ENCODE measurements at places on chromosomes 11 and 22. TPM values are rescaled to one million over a fixed set of nuclear protein-coding genes. Genes with fewer than 3 reads are reported as not detected.

Gene NUDT8
- 18.3 TPM for total RNA-seq

Gene MS4A3
- not detected for total RNA-seq

Gene RAB6A
- 133 TPM for total RNA-seq

Gene SLC22A8
- total RNA-seq: not detected

Gene ANGPTL5
- total RNA-seq: not detected

Gene APOL5
- not detected for total RNA-seq

Gene C22orf31
- total RNA-seq: not detected

Gene YAP1
- 81.4 TPM for total RNA-seq

All from airway epithelial cell (primary cell).